Heart left ventricle (tissue), 16 donors: ENCODE measurements at places on chromosomes 7 and 10. TPM values are rescaled to one million over a fixed set of nuclear protein-coding genes. Genes with fewer than 3 reads are reported as not detected.

SPDYE8 gene
- total RNA-seq, result not detected

NPY4R gene
- total RNA-seq, result not detected

CPA2 gene
- total RNA-seq, result 0.79 TPM

DPP6 gene
- not detected for total RNA-seq

DNA sequence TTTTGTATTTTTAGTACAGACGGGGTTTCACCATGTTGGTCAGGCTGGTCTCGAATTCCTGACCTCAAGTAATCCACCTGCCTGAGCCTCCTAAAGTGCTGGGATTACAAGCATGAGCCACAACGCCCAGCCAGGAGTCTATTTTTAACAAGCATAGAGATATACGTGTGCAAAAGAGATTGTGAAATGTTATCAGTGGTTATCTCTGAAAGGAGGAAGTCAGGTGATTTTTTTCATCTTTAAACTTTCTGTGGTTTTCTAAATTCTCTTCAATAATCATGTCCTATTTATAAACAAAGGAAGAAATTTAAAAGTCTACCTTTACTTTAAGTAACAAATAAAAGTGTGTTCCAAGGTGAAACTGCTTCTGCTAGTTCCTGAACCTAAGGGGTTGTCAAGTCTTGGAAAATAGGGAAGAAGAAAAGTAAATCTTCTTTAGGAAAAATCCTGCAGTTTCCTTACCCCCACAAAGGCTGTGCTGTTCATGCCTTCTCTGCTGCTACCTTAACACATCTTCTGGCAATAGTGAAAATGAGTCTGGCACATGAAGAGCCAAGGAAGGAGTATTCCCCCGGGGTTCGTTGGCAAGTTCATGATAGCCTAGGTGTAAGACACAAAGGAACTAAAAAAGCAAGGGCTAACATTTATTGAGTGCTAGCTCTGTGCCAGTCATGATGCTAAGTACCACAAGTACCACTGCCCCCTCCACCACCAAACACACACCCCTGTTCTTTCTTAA, 51.1 kb downstream of the CYP26A1 start:
- H3K27ac ChIP-seq, result no peak overlapping the region
- no peaks in the 10 kb centered on the region for H3K27me3 ChIP-seq
- no peak for DNase-seq
- no peaks in the 10 kb centered on the region for H3K36me3 ChIP-seq

DNA sequence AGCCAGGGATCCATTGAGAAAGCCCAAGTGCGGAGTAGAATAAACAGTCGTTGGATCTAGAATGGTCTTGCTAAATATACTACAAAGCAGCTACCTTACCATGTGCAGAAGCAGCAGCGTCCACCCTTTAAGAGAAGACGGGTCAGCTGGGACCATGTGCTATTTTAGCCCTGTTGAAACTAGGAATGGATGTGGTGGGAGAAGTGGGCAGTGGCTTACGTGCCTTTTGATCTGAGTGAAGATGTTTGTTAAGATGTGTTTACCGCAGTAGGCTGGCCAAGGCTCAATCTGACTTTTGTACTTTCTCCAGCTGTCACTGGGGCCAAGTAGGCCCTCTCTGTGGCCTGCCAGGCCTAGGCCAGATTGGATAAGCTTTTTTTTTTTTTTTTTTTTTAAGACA, 9.2 kb downstream of the HABP2 start:
- no peaks in the 10 kb centered on the region for H3K36me3 ChIP-seq
- H3K27me3 ChIP-seq, result no peaks in the 10 kb centered on the region
- no peaks in the 10 kb centered on the region for H3K4me1 ChIP-seq
- H3K27ac ChIP-seq, result no peak overlapping the region
- no peak overlapping the region for H3K4me3 ChIP-seq

MRC1 gene
- total RNA-seq, result 144 TPM

ACTA2 gene
- 147 TPM for total RNA-seq

DNA sequence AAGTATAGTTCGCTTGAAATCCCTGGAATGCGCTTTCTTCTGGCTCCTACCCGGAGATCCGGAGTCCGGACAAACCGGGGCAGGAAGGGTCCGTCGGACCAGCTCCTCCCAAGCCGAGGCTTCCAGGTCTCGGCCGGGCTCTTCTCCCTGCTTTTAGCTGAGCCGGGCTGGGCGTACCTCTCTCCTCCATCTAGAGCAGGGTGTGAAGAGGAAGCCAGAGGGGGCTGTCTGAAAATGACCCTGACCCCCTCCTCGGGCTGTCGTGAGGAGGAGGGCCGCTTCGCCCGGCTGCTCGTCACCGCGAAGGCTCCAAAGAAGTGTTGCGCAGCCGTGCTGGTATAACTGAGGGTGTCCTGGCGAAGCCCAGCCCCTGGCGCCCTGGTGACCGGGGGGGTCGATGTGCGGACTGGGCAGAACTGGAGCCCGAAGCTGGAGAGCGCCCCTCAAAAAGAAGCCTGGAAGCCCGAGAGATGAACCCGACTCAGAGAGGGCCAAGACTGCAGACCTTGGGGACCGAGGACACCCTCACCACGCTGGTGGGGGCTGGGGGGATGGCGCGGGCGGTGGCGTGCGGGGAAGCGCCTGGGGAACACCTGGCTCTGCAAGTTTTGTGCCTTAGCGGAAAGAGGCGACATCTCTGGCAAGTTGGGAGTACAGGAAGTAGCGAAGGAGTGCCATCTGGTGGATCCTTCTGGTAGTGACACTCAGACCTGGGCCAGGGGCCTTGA, 5.7 kb downstream of the KAZALD1 start:
- H3K27ac ChIP-seq, result peak overlapping the region; percentile 91
- H3K4me1 ChIP-seq, result peaks cover 46% of the 10 kb centered on the region
- no peaks in the 10 kb centered on the region for H3K36me3 ChIP-seq
- H3K27me3 ChIP-seq, result peaks cover 8% of the 10 kb centered on the region
- H3K4me3 ChIP-seq, result peak overlapping the region; percentile 65

- no peak overlapping the region for H3K27ac ChIP-seq
- no peak for DNase-seq
- H3K4me1 ChIP-seq, result peaks cover 31% of the 10 kb centered on the region
These were observed 1.1 kb downstream of the ADRA2A start for GRCh38 chr10:111077785-111078504.

GRCh38 chr7:3791327-3791726, 490.3 kb downstream of the SDK1 start:
- no peak for DNase-seq
- no peaks in the 10 kb centered on the region for H3K36me3 ChIP-seq
- no peak overlapping the region for H3K4me3 ChIP-seq
- H3K4me1 ChIP-seq, result no peaks in the 10 kb centered on the region

GRCh38 chr7:155324012-155324917, 26.6 kb downstream of the INSIG1 start:
- DNase-seq, result no peak
- no peaks in the 10 kb centered on the region for H3K4me1 ChIP-seq
- H3K27me3 ChIP-seq, result no peaks in the 10 kb centered on the region
- no peaks in the 10 kb centered on the region for H3K36me3 ChIP-seq

GRCh38 chr7:2219136-2219535, 13.6 kb downstream of the MAD1L1 start:
- H3K36me3 ChIP-seq, result peaks cover 86% of the 10 kb centered on the region
- peaks cover 7% of the 10 kb centered on the region for H3K4me1 ChIP-seq
- H3K27ac ChIP-seq, result no peak overlapping the region
- H3K4me3 ChIP-seq, result no peak overlapping the region
- DNase-seq, result no peak
- H3K27me3 ChIP-seq, result no peaks in the 10 kb centered on the region

EN2 gene
- not detected for total RNA-seq

DNA sequence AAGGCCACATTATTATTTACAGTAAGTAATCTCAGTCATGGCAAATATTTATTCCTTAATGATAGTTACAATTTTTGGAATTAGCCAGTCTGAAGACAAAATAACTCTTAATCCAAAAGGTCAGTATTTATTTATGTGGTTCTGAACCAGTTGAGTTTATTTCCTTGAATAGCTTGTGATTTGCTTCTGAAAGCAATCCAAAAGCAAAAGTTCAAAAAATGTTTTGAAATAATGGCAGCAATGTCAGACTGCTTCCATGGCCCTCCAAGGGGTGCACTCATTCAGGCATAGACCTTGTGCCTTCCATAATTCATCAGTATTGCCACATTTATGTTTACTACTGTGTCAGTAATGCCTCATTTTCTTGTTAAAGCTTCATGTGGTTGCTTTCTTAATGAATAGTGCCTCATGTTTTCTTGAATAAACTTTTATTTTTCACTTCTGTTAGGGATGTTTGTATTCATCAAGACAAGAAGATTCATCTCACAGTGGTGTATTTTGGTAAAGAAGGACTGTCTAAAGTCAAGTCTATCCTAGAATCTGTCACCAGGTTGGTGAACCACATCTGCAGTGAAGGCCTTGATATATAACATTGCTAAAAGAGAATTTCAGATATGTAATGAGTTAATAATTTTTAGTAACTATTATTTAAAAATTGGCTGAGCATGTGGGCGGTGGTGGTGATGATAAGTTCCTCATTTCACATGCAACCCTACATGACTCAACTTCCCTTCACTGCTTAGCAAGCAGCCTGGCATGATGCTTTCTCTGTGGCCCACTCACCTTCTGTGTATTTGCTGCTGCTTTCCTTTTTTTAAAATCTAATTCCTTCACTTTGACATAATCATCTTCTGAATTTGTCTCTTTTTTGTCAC, 22.0 kb downstream of the CSGALNACT2 start:
- H3K36me3 ChIP-seq, result peaks cover 39% of the 10 kb centered on the region
- DNase-seq, result no peak
- H3K4me1 ChIP-seq, result no peaks in the 10 kb centered on the region
- H3K27ac ChIP-seq, result no peak overlapping the region

ZNF722 gene
- total RNA-seq, result not detected

GPR15LG gene
- not detected for total RNA-seq

- H3K36me3 ChIP-seq, result no peaks in the 10 kb centered on the region
- no peaks in the 10 kb centered on the region for H3K4me1 ChIP-seq
- DNase-seq, result peak; percentile 83
- no peaks in the 10 kb centered on the region for H3K27me3 ChIP-seq
- H3K27ac ChIP-seq, result no peak overlapping the region
These were observed 66.3 kb upstream of the FRMD4A start for GRCh38 chr10:14397066-14397465.

GRCh38 chr10:129773359-129773990, 190.6 kb downstream of the EBF3 start:
- no peak overlapping the region for H3K27ac ChIP-seq
- H3K4me1 ChIP-seq, result no peaks in the 10 kb centered on the region

DNA sequence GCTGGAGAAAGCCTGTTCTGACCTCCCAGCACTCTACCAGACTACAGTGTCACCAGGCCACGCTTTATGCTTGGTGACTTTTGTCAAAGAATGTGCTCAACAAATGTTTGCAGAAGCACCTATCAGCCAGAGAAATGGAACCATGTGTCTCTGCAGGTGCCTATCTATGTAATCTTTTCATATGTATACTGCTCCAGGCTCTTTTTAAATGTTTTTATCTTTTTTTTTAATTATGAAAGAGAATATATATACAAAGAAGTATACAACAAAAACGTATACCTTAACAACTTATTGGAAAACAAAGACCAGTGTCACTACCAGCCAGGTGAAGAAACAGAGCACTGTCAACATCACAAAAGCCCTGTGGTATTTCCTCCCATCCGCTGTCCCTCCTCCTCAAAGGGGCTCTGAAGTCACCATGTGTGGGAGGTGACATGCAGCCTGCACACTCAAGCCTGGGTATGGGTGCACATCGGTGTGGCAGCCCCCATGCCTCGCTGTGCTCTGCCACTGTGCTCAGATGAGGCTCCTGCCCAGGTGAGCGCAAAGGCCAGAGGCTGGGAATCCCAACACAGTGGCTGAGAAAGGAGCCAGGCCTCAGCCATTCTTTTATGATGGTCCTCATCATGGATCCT, 120.6 kb downstream of the CLEC2L start:
- H3K4me1 ChIP-seq, result peaks cover 31% of the 10 kb centered on the region
- H3K36me3 ChIP-seq, result peaks cover 11% of the 10 kb centered on the region
- no peak overlapping the region for H3K27ac ChIP-seq
- DNase-seq, result no peak
- H3K4me3 ChIP-seq, result no peak overlapping the region
